ENCODE measurements at places on chromosomes 16 and 17. TPM values are rescaled to one million over a fixed set of nuclear protein-coding genes. Genes with fewer than 3 reads are reported as not detected.

The VTN gene
- total RNA-seq, result not detected

DNA sequence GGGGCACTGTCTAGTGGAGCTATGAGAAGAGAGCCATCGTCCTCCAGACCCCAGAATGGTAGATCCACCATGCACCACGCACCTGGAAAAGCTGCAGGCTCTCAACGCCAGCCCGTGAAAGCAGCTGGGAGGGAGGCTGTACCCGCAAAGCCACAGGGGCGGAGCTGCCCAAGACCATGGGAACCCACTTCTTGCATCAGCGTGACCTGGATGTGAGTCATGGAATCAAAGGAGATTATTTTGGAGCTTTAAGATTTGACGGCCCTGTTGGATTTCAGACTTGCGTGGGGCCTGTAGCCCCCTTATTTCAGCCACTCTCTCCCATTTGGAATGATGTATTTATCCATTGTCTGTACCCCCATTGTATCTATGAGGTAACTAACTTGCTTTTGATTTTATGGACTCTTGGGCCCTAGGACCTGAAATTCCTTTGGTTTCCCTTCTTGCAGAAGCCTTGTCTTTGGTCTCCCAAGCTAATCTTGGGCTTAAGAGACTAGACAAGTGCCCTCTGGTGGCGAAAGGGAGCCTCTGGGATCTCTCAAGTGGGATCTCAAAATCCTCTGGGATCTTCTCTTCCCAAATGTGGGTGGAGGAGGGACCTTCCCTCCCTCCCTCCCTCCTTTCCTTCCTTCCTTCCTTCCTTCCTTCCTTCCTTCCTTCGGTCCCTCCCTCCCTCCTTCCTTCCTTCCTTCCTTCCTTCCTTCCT, 58.2 kb upstream of the HAPSTR1 start:
- DNase-seq, result peak; percentile 79

DNA sequence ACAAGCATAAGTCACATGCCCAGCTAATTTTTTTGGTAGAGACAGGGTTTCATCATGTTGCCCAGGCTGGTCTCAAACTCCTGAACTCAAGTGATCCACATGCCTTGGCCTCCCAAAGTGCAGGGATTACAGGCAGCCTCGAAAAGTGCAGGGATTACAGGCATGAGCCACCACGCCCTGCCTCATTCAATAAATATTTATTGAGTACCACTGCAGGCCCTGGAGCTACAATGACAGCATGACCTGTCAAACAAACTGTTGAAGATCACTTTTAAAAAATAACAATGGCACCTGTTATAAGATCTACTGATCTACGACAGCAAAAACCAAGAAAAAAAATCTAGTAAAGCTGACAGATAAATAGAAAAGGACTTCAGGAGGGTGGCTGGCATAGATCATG, 76.3 kb downstream of the CEP95 start:
- DNase-seq, result no peak

The TBC1D3K gene
- total RNA-seq, result not detected

GRCh38 chr17:33342025-33342424, 48.9 kb upstream of the ASIC2 start:
- no peak for DNase-seq

DNA sequence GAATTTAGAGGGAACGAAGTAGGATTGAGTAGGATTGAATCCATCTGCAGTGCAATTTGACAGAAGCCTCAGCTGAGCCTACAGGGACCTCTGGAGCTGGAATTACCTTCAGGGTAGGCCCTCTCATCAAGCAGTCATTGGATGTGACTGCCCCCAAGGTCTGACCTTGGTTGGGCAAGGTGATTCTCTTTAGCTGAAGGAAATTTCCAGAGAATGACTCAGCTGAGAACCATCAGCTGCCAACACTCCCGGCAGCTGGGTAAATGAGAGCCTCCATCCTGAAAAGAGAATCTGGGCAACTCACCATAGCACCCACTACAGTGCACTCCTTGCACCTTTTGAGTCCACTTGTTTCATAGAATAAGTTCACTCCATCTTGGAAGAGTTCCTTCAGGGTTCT, 113.5 kb upstream of the MED13 start:
- DNase-seq, result no peak

The CCL13 gene
- total RNA-seq, result not detected

- DNase-seq, result no peak
Observed at GRCh38 chr17:49516180-49516579, 21.1 kb downstream of the NGFR start.

DNA sequence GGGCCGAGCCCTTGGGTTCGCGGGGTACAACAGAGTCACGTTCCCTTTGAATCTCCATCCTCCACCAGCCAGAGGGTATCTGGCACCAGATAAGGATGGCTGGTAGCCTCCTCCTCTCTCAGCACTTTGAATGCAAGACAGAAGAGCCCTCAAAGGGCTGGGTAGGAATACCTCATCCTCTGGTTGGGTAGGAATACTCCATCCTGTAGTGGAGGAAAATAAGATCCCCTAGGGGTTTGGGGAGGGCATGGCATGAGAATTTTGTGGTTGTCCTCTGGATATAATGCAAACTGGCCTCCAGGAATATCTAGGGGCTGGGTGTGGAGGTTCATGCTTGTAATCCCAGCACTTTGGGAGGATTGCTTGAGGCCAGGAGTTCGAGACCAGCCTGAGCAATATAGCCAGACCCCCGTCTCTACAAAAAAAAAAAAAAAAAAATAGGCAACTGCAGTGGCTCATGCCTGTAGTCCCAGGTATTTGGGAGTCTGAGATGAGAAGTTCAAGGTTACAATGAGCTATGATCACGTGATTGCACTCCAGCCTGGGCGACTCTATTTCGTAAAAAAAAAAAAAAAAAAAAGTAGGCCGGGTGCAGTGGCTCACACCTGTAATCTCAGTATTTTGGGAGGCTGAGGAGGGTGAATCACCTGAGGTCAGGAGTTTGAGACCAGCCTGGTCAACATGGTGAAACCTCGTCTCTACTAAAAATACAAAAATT, 2.7 kb downstream of the IGFBP4 start:
- no peak for DNase-seq

Measured in Peyer's patch (tissue), 4 donors.